ENCODE measurements at places on chromosomes 11 and 22.

GRCh38 chr22:20238536-20238900, 29.6 kb downstream of the RTN4R start:
- peak; percentile 17 for DNase-seq

DNA sequence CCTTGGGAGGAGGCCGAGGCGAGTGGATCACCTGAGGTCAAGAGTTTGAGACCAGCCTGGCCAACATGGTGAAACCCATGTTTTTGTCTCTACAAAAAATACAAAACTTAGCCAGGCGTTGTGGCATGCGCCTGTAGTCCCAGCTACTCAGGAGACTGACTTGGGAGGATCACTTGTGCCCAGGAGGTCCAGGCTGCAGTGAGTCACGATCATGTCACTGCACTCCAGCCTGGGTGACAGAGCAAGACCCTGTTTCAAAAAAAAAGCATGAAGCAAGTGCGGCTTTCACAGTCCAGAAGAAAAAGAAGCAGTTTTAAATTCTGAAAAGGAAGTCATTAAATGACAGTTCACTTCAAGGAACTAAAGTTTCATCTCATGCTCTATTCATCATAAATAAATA, 7.1 kb upstream of the LTO1 start:
- no peak for DNase-seq

DNA sequence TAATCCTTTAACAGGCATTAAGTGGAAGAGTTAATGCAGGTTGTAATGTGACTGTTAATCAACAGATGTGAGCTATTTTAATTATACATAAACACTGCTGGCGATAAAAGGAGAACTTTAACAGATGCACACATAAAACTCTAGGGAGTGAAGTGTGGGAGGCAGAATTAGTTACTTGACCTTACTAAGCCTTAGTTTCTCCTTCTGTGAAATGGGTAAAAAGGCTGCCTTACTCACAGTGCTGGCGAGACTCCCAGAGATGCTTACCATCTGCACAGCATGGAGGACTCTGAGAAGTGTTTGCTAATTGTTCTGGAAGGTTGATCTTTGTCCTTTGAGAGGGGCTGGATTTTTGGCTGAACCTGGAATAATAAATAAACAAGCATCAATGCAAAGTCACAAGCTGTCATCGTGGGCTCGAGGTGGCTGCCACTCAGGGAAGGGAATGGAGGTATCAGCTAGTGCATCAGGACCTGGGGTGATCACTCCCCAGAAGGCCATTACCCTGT, 58.6 kb upstream of the MPEG1 start:
- DNase-seq: no peak

GRCh38 chr22:30459181-30460052, 12.4 kb downstream of the SEC14L3 start:
- peak; percentile 72 for DNase-seq

DNA sequence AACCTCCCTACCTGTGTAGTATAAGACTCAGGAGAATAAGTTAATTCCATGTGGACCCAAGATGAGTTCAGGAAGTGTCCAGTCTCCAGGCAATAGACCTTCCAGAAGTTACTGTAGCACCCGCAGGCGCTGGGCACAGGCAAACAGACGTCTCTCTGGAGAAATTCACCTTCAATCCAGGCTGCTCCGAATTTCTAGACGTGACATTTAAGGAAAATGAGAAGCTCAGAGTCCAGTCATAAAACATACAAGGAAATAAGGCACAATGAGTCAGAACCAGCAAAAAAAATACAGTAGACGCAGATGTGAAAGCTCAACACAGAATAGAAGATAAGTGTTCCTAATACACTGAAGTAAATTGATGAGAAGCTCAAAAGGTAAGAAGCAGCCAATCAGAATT, 14.2 kb downstream of the NADSYN1 start:
- no peak for DNase-seq

DNA sequence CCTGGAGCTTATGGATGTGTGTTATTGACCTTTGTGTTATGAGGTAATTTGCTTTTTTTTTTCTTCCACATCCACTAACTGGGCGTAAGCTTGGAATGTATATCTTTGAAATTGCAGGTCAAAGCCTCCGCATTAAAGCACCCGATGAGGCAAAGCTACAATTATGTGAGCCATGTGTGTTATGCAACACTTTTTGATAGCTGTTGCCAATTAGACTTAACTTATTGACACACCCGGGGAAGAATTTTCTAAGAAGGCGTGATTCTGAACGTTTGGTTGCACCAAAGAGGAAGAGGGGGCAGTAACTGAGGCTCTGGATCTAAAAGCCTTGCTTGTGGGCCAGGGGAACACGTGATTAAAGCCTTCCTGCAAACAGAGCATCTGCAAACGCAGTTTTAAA, 610 bp upstream of the TEX12 start:
- DNase-seq: peak; percentile 58

- no peak for DNase-seq
These were observed 93.6 kb downstream of the FEZ1 start for GRCh38 chr11:125402435-125402834.

DNA sequence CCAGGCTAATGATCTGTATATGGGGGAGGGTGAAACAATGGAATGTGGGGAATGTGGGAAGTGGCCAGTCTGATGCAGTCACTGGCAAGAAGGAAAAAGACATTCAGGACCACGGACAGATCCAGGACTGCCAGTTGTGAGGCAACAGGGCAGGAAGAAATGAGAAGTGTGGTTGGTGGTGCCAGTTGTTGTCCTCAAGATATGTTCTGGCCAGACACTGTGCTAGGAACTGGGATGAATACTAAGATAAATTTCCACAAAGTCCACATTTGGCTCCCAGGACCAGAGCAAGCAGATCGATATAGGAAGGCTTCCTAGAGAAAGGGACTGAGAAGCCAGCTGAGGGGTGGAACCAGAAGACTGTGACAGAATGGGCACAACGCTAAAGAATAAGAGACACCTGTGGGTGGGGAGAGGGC, 6.8 kb upstream of the TPBGL start:
- peak; percentile 59 for DNase-seq

DNA sequence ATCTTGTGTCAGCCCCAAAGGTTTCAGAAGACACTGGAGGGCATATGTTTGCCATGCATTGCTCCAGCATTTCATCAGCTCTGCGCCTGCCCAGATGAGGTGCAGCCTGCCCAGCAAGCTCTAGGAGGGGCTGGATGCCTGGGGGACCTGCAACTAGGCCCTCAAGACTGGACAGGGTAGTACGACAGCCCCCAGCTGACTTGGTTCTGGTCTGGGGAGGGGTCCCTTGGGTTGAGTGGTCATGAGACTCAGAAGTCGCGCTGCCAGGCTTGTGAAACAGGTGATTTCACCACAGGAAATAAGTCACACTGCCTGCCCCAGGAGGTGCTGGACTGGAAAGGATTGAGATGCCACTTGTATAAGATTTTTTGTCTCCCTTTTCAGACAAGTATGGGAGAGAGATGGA, 23.4 kb downstream of the TPBGL start:
- peak; percentile 32 for DNase-seq

DNA sequence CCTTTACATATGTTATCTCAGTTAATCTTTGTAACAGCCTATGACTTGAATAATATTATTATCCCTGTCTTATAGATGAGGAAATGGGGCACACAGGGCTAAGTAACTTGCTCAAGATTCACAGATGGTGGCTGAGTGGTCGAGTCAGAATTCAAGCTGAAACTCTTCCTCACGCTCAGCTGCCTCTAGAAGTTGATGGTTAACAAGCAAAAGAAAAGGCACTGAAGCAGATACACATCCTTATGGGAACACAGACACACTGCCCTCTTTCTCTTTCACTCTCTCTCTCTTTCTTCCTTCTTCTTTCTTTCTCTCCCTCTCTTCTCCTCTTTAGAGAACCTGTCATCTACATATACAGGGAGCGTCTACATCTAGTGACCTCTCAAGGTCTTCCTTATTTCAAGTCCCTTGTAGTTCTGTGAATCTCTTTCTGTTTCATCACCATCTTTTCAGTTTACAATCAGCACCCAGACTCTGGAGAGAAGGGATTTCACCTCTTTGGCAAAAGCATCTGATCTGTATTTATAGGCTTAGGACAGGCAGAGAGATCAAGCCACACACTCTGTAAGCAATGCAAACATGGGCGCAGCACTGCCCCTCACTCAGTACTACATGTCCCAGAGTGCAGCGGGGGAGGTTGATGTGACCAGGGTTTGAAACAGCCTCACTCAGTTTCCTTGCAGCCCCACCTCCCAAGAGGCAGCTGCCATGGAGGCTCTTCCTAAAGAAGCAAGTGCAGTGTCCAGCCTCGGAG, 75.7 kb downstream of the GRAMD1B start:
- DNase-seq: no peak

DNA sequence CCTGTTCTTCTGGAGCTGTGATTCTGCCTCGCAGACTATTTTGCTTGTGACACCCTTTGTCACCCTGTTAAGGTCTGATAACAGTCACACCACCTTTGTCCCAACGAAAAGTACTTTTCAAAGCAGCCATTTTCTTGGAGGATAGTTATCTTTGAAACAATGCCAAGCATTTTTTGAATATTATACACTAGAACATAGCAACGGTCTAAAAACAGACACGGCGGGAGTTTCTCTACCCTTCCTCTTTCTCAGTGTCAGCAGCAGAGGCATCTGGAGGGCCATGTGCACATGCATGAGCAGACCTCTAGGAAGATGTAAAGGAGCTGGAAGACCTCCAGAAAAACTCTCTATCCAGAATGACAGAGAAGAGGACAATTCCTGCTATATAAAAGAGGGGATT, 86.5 kb downstream of the TRPC6 start:
- no peak for DNase-seq

GRCh38 chr11:57421066-57421465, 5.9 kb downstream of the SLC43A3 start:
- no peak for DNase-seq

DNA sequence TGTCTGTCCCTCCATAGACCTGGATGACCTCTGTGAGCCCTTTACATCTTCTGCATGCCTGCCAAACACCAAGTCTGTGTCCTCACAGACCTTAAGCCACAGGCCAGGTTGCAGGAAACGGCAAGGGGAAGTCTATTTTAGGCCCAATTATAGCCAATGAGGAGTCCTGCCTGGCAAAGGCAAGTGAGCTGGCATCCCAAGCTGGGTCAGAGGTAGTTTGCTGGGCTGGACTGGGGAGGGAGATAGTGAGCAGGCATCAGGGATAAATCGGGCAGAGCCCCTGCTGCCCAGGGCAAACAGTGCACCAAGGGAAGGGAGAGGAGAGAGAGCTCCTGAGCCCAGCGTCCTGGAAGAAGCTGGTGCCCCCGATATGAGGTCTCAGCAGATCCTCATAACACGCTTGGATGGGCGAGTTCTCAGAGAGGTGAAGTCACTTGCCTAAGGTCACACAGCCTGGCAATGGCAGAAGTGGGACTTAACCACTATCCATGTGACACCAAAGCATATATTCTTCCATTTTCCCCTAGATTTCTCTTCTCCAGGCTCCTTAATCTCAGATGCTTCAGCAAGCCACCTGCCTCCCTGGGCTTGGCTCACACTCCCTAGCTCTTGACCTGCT, 3.7 kb upstream of the RELT start:
- DNase-seq: peak; percentile 31

DNA sequence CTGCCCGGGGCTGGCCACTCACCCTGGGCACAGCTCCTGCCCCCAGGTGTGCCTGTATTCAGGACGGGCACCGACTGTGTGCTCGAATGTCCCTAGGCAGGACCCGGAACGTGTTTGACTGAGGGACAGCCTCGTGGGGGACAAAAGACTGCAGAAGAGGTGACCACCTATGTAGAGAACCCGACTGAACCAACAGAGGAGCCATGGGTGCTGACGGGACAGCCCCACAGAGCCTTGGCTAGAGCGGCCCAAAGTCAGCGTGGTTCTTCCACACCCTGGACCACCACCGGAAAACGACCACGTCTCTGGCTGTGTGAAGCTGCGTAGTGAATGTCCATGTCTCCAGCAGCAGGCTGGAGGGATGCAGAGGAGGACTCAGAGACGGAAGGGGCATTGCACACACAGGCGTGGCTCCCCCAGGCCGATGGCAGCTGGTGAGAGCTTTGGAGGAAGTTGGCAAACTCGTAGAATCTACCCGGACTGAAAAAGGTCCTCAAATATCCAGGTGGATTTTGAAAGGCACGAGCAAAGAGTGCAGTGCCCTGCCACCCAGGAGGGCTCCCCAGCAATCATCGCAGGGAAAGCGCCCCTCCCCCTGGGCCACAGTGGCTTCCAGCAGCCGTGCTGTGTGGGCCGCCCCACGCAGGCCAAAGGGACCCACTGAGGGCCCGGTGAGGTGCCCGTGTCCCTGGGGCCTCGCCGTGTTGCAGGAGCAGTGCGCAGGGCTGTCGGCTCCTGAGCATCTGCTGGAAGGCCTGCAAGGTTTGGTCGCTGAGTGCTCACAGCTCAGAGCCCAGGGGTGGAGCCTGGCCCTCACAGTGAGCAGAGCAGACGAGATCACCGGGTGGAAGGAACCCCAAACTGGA, 17.5 kb upstream of the MUC5B start:
- no peak for DNase-seq

DNA sequence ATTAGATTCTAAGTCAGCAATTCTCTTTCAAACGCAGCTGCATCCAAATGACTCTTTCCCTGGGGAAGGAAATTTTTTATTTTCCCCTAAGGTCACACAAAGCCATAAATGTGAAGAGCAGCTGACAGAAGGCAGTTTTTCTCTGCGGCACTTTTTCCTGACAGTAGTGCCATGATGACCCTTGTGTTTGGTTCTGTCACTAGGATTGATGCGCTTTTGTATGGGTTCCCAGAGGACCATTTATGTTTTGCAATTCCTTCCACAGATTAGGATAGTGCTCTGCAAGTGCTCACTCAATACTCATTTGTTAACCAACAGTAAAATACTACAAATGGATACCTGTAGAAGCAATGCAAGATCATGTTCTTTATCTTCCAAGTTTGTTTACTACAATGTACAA, 359.6 kb upstream of the CTSC start:
- no peak for DNase-seq

GRCh38 chr11:16933756-16934603, 80.2 kb downstream of the PLEKHA7 start:
- no peak for DNase-seq

DNA sequence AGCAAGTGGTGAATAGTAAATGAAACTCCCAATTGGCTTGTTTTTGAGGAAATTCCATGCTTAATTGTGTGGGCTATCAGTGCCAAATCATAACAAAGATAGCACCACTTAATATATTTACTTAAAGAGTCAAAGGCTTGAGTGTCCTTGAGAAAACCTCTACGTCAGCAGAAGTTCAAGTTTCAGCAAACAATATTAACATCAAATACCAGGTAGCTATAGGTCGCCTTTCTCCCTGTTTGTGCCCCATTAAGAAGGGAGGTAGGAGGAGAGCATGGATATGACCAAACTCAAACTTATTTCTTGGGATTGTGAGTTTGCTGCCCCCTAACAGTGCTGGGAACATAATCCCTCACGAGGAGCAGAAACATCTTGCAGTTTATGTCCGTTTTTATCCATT, 105.6 kb upstream of the SYN3 start:
- DNase-seq: no peak

DNA sequence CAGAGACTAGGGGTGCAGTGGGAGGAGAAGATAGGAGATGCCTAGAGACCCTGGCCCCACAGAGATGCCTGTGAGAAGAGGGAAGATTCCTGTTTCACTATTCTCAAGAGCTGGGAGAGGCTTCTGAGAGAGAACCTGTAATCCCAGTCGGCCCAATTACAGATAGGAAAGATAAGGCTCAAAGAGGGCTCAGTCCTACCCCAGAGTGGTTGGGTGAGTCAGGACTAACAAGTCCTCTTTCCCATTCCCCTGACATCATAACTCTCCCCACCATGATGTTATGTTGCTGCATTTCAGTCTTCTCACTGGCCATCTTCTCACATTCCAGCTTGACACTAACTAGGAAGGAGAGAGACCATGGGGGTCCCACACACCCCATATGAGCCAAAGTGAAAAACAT, 17.9 kb downstream of the ARHGEF12 start:
- DNase-seq: no peak
